Left ventricle myocardium superior (tissue), 1 donor: ENCODE measurements at places on chromosomes 7 and 10.
A peak's percentile ranks its signal among the peaks of the same experiment; 100 is the strongest.

- DNase-seq, result no peak
Observed at GRCh38 chr7:681551-682307, 44.8 kb upstream of the DNAAF5 start.

GRCh38 chr7:133602291-133602690 is 349.4 kb downstream of the EXOC4 start:
- DNase-seq, result no peak

DNA sequence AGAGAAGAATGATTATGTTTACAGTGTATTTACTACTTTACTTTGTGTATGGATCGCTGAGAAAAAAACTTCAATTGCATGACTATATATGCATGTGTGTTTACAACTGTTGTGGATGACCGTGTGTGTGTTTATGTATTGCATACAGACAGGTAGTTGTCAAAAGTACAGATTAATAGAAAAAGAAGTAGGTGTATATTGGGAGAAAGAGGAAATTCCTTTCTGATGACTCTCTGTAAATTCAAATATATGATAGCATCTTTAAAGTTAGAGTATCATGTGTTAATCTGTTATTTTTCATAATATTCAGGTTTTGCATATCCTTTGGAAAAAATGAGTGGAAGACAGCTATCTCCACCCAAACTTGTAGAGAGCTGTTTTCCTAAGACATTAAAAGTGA is 160.4 kb upstream of the AGR3 start:
- no peak for DNase-seq

GRCh38 chr10:8331387-8331786 is 276.9 kb downstream of the GATA3 start:
- DNase-seq, result no peak

DNA sequence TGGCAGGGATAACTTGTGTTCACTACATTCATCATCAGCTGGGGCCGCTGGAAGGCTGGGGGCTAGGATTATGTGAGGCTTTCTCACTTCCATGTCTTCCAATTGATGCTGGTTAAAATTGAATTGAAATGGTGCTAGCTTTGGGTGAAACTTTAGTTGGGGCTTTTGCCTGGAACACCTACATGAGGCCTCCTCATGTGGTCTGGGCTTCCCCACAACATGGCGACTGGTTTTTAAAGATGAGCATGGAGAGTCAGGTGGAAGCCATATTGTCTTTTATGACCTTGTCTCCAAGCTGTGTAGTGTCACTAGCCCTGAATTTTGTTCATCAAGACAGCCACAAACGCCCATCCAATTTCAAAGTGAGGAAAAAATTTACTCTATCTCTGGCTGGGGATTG is 1033.9 kb downstream of the TYW1 start:
- no peak for DNase-seq

DNA sequence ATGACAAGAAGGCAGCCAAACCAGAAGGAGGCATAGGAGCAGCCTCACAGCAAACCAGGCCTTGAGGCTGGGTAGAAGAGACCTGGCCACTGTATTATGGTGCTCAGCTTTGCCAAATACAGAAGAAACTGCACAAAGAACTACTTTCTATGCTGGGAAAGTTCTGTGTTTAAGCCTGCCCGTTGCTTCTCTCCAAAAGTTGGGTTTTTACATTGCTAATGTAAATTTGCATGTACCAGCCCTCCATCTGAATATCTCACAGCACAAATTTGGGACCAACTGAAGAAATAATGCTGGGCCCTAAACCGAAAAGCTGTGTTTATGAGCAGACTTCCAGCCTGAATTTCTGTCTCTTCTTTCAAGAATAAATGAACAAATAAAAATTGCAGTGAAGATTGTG is 145.0 kb downstream of the TFEC start:
- DNase-seq, result no peak

GRCh38 chr7:27928001-27928400 is 188.0 kb downstream of the TAX1BP1 start:
- DNase-seq, result no peak

GRCh38 chr7:150716368-150716767 is at the start of gene GIMAP1:
GIMAP1 (plus strand) TSS chr7:150716613; CDS start chr7:150719048, 2,435 bp downstream.
- peak; percentile 42 for DNase-seq

DNA sequence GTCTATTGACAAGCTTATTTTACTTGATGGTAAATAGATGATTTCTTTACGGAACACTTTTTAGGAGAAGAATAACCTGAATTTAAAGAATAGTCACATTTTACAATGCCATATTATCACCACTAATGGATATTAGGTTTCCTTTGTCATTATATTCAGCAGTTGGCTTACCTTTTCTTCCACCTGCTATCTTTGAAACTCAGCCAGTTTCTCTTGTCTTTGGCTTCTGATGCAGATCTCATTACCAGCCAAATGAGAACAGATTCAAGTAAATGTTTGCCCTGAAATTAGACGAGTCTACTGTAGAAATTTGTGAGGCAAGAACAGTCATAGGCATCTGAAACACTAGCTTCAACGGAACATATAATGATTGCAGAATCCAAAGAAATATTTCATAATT is 85.5 kb upstream of the OIT3 start:
- DNase-seq, result no peak

- no peak for DNase-seq
Observed at GRCh38 chr10:74887614-74888284, 61.3 kb downstream of the KAT6B start.

- peak; percentile 1 for DNase-seq
Observed at GRCh38 chr10:114281461-114281860, 42.4 kb downstream of the VWA2 start.

DNA sequence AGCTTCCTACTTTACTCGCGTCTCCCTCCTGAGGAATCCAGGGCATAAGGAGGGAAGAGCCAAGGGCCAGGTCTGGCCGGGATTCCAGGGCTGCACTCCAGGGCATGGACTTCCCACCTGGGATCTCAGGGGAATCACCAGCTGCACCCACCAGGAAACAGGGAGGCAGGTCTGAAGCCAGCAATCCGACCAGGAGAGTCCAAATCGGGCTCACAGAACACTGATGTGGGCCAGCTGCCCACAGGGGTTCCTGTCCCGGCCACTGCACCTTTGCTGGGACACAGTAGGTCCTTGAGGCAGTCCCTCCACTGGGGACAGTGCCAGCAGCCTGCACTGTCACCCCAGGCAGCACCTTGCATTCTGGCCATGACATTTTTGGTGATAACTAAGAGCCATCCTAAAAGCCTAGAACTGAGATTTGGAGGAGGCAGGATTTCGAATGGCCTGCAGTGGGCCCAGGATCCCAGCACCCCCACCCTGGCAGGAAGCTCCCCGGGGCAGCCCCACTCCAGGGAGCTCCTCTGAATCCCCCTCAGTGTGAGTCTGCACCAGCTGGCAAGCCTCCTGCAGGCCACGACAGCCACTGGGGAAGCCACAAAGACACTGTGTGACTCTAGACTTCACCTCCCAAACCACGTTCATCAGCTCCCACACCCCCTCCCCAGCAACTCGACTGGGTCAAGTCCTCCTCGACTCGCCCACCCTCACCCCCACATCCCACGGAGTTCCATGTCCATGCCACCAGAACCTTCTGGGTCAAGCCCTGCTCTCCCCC is 71.5 kb upstream of the PPP2R2D start:
- no peak for DNase-seq

- DNase-seq, result no peak
Observed at GRCh38 chr10:7471720-7472367, 61.0 kb upstream of the SFMBT2 start.
